ENCODE measurements at places on chromosomes 2 and 18.

GRCh38 chr2:134462275-134462674 lies 208.4 kb downstream of the MGAT5 start:
- DNase-seq, result no peak

DNA sequence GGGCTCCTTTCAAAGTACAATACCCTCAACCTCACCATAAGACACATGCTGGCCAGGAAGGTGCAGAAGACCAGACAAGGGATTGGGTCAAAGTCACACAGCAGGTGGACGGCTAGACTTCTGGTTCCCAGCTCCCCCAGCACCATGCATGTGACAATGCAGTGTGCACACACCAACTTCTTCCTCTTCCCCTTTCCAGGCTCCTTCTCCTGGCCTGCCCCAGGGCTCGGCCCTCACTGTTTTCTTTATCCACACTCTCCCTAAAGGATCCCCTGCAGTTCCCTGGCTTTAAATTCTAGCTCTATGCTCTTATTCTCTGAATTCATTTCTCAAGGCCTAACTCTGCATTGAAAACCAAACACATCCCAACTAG lies 82.3 kb downstream of the LOXHD1 start:
- no peak for DNase-seq

- no peak for DNase-seq
Observed at GRCh38 chr2:119423108-119423444, 8.6 kb upstream of the TMEM37 start.

DNA sequence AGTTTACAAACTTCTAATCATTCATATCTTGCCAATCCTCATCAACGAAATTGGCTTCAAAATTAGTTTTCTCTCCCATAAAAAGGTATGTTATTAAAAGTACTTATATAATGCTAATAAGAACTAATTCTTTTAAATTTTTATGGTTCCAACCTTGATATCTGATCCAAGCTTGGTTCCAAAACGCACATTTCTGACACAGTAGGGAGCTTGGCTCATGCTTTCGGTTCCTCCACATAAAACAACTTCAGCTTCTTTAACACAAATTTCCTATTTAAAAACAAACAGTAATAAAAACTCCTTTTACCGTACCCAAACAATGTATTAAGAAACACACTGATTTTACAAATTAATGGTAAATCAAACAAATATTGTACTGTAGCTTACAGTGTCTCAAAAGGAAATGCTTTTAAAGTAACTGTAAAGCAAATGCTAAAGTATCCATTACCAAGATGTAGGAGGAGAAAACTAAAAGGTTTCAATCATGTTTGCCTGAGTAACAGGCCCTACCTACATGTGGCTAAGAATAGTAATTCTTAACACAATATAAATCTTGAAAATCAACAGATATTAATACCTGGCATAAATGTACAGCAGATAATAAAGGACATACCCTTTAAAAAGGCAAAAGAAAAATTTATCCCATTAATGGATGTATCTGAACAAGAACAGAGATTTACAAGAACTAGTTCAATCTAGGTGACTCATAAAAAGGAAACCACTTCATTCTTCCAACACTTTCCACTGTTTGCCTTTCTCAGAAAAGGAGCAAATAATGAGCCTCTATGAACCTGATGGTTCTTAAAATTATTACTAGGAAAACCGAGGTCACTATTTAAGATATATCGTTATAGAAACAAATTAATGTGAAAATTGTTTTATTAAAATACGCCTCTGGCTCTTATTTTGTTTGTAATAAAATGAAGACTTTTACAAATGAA lies 17.5 kb downstream of the ACAA2 start:
- DNase-seq, result no peak

DNA sequence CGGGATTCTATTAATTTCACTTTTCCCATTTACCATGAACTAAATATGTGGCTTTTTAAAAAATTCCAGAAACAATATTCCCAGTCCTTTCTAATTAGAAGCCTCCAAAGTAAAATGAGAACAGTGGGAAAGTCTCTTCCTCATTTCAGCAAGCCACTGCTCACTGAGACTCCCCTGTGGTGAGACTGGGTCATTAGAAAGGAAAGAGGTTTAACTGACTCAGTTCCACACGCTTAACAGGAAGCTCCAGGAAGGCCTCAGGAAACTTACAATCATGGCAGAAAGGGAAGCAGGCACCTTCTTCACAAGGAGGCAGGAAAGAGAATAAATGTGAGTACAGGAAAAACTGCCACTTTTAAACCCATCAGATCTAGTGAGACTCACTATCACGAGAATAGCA lies 258.9 kb upstream of the CHAC2 start:
- no peak for DNase-seq

GRCh38 chr2:152920846-152921245 lies 202.4 kb downstream of the ARL6IP6 start:
- DNase-seq, result no peak

GRCh38 chr18:6729247-6730091 lies at the start of gene ARHGAP28:
Gene ARHGAP28, plus strand, starts transcription at chr18:6729716. Its CDS starts 106 bp downstream, at chr18:6729822.
- DNase-seq, result peak; percentile 9

DNA sequence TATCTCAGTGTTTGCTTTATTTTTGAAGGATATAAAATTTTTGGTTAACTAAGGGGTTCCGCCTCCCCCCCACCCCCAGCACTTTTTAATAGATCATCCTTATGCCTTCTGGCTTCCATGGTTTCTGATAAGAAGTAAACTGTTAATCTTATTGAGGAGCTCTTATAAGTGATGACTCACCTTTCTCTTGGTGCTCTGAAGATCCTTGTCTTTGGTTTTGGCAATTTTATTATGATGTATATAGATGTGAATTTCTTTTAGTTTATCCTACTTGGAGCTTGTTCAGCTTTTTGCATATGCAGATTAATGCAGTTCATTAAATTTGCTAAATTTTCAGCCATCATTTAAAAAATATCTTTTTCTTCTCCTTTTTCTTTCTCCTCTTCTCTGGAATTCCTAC lies 91.7 kb upstream of the CTAGE1 start:
- DNase-seq, result no peak

GRCh38 chr18:6219116-6219717 lies 195.5 kb downstream of the L3MBTL4 start:
- peak; percentile 4 for DNase-seq

DNA sequence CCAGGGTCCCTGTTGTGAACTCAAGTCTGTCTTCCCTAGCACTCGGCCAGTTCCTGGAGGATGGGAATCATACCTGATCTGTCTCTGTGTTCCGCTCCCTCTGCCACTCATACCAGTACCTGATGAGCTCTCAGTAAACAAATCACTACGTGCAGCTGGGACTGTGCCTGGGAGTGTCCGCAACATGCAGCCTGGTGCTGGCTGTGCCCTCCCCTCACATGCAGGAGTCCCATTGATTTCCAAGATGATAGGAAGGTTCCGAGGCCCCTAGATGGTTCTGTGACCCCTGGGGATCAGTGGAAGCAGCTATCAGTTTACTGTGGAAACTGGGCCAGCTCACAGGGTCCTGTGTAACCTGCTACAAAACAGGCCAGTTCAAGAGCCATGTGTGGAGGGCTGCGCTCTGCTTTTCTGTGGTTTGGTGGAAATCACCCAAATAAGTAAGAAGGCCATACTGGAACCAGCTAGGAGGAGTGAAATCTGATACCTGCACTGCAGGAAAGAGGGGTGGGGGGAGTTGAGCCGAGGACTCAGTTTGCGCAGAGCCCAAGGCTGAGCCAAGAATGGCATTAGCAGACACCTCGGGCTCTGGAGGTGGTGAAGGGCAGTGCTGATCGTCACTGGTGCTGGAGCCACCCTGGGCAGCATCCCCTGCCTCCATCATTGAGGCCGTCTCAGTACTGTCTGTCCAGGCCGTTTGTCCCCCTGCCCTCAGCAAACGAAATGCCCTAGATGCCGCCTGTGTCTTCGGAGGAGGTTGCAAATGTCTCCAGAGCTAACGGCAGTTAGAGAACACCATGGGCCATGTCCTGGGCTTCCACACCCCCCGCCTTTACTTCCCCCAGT lies 93.3 kb downstream of the KLHL29 start:
- DNase-seq, result no peak

- DNase-seq, result no peak
Observed at GRCh38 chr2:240739797-240740196, 48.1 kb downstream of the AQP12A start.

- DNase-seq, result no peak
Observed at GRCh38 chr18:59966913-59967312, 67.1 kb downstream of the PMAIP1 start.

GRCh38 chr2:177314722-177315264 lies 50.3 kb upstream of the NFE2L2 start:
- DNase-seq, result no peak

Data from GM19239 (cell line).